Camera-type eye (tissue), 1 donor: ENCODE measurements at places on chromosomes 2 and 18. TPM values are rescaled to one million over a fixed set of nuclear protein-coding genes. Genes with fewer than 3 reads are reported as not detected.

GPATCH11 gene
- total RNA-seq, result 17.2 TPM

CNGA3 gene
- 9.7 TPM for total RNA-seq

LDLRAD4 gene
- 83.4 TPM for total RNA-seq

C1QL2 gene
- total RNA-seq, result 4.1 TPM

GAREM1 gene
- total RNA-seq, result 10.3 TPM

HOXD1 gene
- 0.27 TPM for total RNA-seq

NXPH2 gene
- total RNA-seq, result 9.1 TPM

MC2R gene
- not detected for total RNA-seq

MARCO gene
- 0.16 TPM for total RNA-seq

RAPGEF4 gene
- 29.5 TPM for total RNA-seq

CAPN14 gene
- 0.60 TPM for total RNA-seq

TNFAIP6 gene
- total RNA-seq, result 7.2 TPM

PFN4 gene
- 4.1 TPM for total RNA-seq

SERPINB12 gene
- not detected for total RNA-seq

SOWAHC gene
- 17.9 TPM for total RNA-seq

C18orf54 gene
- total RNA-seq, result 11.0 TPM

SESTD1 gene
- 55.1 TPM for total RNA-seq

FTCDNL1 gene
- 2.3 TPM for total RNA-seq

DYSF gene
- total RNA-seq, result 16.5 TPM

C2orf78 gene
- not detected for total RNA-seq

UGT1A5 gene
- 0.16 TPM for total RNA-seq

NETO1 gene
- total RNA-seq, result 49.0 TPM

CRYGD gene
- 823 TPM for total RNA-seq

AQP12B gene
- not detected for total RNA-seq

PLCD4 gene
- 29.4 TPM for total RNA-seq

APOB gene
- 0.11 TPM for total RNA-seq

MAP3K19 gene
- total RNA-seq, result 0.11 TPM

C2orf66 gene
- 0.55 TPM for total RNA-seq

DSG4 gene
- not detected for total RNA-seq

CHST9 gene
- 3.8 TPM for total RNA-seq

CRYGC gene
- total RNA-seq, result 1,741 TPM

NT5DC4 gene
- 0.22 TPM for total RNA-seq

SNTG2 gene
- total RNA-seq, result 1.7 TPM

APCDD1 gene
- total RNA-seq, result 26.8 TPM

CYP27A1 gene
- total RNA-seq, result 30.0 TPM

CASP8 gene
- total RNA-seq, result 6.4 TPM

SIX3 gene
- total RNA-seq, result 35.2 TPM
